Naive thymus-derived CD8-positive, alpha-beta T cell (primary cell): ENCODE measurements at places on chromosomes 1 and 21.

- no peak for DNase-seq
These were observed 402.7 kb downstream of the DISC1 start for GRCh38 chr1:232029315-232029714.

DNA sequence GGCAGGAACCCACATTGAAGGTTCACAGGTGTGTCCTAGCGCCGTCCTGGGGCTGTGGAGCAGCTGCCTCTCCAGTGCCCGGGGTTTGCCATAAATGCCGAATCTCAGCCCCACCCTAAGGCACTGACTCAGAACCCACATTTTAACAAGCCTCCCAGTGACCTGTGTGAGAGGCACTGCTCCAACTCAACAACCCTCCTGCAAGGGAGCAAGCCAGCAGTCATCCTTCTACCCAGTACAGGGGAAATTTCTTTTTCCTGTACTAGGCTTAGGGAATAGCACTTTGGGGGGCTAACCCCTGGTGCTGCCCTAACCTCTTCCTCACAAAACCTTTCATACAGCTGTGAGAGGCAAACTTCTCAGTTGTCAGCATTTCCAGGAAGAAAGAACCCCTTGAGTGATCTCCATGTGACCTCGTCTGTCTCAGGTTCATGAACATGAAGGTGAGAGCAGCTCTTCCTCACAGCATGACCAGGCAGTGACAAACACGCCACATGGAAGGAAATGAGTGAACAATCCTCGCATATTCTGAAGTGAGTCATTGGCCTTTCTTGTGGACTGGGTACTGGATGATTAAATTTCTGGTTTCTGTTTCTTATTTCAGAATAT lies 11.4 kb upstream of the BCAR3 start:
- no peak for DNase-seq

GRCh38 chr21:39126486-39126806 lies 56.8 kb downstream of the PSMG1 start:
- no peak for DNase-seq

DNA sequence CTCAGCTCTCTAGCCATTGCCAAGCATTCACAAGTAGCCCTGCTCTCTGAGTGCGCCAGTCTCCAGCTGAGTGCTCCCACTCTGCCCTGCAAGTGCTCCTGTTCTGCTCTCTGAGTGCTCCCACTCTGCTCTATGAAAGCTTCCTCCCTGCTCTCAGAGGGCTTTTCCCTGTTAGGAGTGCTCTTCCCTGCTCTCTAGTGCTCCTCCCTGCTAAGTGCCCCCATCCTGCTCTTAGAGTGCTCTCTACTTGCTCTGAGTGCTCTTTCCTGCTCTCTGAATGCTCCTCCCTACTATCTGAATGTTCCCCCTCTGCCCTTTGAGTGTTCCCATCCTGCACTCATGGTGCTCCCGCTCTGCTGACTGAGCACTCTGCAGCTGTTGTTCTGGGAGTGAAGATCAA lies 555.4 kb downstream of the NPHP4 start:
- no peak for DNase-seq

- no peak for DNase-seq
These were observed 80.9 kb upstream of the BACH1 start for GRCh38 chr21:29217818-29218291.

DNA sequence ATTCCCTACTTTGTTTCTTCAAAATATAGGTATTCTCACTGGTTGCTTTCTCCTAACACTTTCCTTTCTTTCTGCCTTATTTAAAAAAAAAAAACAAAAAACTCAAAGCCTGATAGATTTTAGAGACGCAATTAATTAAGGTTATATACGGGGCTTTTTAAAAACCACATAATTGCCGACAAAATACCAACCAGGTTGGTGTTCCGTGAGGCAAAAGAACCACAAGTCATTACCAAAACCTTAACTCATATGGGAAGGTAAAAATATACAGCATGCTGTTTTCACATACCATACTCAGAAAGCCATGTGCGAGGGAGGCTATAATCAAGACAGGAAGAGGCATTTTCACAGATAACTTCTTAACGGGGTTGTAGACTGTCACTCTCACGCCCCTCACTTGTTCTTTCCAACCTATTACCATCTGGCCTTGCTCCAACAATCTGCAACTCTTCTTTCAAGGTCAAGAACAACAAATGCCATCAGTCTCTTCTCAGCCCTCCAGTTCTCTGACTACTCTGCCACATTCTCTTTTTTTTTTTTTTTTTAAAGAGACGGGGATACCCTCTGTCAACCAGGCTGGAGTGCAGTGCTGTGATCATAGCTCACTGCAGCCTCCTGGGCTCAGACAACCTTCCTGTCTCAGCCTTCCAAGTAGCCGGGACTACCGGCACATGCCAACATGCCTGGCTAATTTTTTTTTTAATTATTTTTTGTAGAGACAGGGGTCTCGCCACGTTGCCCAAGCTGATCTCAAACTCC lies 102.6 kb downstream of the APP start:
- DNase-seq, result no peak

GRCh38 chr1:207156095-207156494 lies 52.1 kb downstream of the C4BPA start:
- no peak for DNase-seq

GRCh38 chr1:199447906-199448305 lies 579.6 kb upstream of the NR5A2 start:
- no peak for DNase-seq

- no peak for DNase-seq
These were observed 891.1 kb downstream of the USP25 start for GRCh38 chr21:16620786-16621320.

- DNase-seq, result no peak
These were observed 2.8 kb upstream of the CAPN9 start for GRCh38 chr1:230744382-230744781.

GRCh38 chr1:3660704-3661103 lies 8.4 kb downstream of the TP73 start:
- no peak for DNase-seq

GRCh38 chr1:180926164-180926981 lies 13.7 kb downstream of the KIAA1614 start:
- no peak for DNase-seq

GRCh38 chr21:20515446-20515845 lies 482.8 kb upstream of the NCAM2 start:
- no peak for DNase-seq

DNA sequence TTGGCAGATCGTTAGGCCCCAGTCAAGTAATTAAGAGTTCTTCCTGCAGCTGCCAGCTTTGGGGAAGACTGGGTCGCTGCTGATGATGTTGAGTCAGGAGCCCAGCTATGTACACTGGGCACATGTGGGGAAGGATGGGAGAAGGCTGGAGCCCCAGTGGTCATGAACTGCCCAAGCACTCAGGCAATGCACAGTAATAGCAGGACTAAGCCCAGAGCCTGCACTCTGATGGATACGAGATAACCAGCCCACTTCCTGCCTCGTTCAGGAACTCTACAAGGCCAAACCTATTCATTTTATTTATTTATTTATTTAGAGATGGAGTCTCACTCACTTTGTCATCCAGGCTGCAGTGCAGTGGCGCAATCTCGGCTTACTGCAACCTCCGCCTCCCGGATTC lies 81.1 kb upstream of the BTG3 start:
- no peak for DNase-seq

DNA sequence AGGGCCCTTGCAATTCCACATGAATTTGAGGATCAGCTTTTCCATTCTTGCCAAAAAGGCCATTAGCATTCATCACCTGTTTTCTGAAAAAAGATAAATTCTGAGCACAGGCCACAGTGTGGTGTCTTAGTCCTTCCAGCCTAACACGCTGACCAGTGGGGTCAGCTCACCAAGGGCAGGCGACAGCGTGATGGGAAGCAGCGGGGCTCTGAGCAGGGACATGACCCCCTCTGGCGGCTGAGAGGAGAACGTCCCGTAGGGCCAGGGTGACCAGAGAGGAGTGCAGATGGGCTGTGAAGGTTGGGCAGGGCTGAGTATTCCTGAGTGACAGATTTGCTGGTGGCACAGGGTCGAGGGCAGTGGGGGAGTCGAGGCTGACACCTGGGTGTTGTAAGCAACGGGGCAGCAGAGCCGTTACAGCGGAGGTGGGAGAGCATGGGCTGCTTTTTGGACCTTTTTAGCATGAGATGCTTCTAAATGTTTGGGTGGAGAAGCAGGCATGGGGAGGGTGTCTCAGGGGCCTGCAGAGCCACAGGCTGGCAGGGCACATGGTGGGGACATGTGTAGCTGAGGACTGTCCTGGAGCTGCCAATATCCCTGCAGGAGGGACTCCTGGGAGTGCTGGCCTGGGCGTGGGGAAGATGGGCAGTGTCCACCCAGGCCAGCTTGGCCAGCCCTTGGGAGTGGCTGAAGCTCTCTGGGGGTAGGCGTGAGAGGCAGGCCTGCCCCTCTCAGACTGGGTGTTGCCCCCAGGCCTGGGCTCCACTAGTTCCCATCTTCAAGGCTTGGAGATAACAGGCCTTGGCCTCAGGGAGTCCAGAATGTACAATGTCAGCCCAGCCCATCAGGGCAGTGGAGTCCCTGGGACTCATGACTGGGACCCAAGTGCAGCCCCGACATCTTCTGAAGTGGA lies 8.6 kb upstream of the CALML6 start:
- DNase-seq, result peak; percentile 47

- no peak for DNase-seq
These were observed 44.5 kb upstream of the CCDC190 start for GRCh38 chr1:162905174-162906158.

- peak; percentile 58 for DNase-seq
These were observed 9.1 kb downstream of the ITGB2 start for GRCh38 chr21:44911384-44912157.

- DNase-seq, result no peak
These were observed 26.7 kb downstream of the COLGALT2 start for GRCh38 chr1:184010788-184011187.

DNA sequence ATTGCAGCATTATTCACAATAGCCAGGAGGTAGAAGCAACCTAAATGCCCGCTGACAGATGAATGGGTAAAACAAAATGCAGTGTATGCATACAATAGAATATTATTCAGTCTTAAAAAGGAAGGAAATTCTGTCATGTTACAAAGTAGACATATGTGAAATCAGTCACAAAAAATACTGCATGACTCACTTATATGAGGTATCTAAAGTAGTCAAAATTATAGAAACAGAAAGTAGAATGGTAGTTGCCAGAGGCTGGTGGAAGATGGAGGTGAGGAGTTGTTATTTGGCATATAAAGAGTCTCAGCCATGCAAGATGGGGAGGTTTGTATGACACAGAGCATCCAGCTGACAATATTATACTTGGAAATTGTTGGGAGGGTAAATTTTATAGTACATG lies 43.0 kb upstream of the EGLN1 start:
- no peak for DNase-seq
